Regular cardiac myocyte (primary cell): ENCODE measurements at places on chromosomes 1 and 21. TPM values are rescaled to one million over a fixed set of nuclear protein-coding genes. Genes with fewer than 3 reads are reported as not detected.

Gene CELA2B
- total RNA-seq = not detected in 2 replicates

Gene FCRL1
- not detected in 2 replicates for total RNA-seq

Gene LELP1
- total RNA-seq = not detected in 2 replicates

Gene SPRR1B
- not detected in 2 replicates for total RNA-seq

Gene KLF17
- under 0.01 and 0.19 TPM in 2 replicates for total RNA-seq

Gene ATAD3C
- total RNA-seq = not detected in 2 replicates

Gene CXADR
- total RNA-seq = 0.58 and 1.7 TPM in 2 replicates

Gene GJC2
- 2.7 and 3.1 TPM in 2 replicates for total RNA-seq

Gene DCST1
- total RNA-seq = not detected in 2 replicates

Gene C1orf210
- not detected in 2 replicates for total RNA-seq

Gene CD5L
- total RNA-seq = not detected in 2 replicates

Gene CASZ1
- total RNA-seq = under 0.01 and 0.56 TPM in 2 replicates

Gene TTC13
- 14.4 and 23.4 TPM in 2 replicates for total RNA-seq

Gene LYPLAL1
- total RNA-seq = 22.6 and 45.4 TPM in 2 replicates

Gene ASTN1
- not detected in 2 replicates for total RNA-seq

Gene CELA2A
- total RNA-seq = 0.28 TPM in 1 of 2 replicates, not detected in the other

Gene ALG6
- 10.7 and 11.6 TPM in 2 replicates for total RNA-seq

Gene UCK2
- total RNA-seq = 88.2 and 142 TPM in 2 replicates

Gene OR2M4
- total RNA-seq = not detected in 2 replicates

Gene FCRL3
- total RNA-seq = not detected in 2 replicates

Gene CHD5
- under 0.01 TPM in 2 replicates for total RNA-seq

Gene PPOX
- 9.3 and 10.0 TPM in 2 replicates for total RNA-seq

Gene PRDM16
- total RNA-seq = 0.96 and 1.1 TPM in 2 replicates

Gene SPRR5
- not detected in 2 replicates for total RNA-seq

Gene DLGAP3
- under 0.01 TPM in 1 of 2 replicates, not detected in the other for total RNA-seq

Gene TESK2
- 0.96 and 2.5 TPM in 2 replicates for total RNA-seq

Gene ASPM
- total RNA-seq = 4.8 and 37.6 TPM in 2 replicates

Gene FCRLB
- 3.1 and 3.8 TPM in 2 replicates for total RNA-seq

Gene LCE3D
- total RNA-seq = not detected in 2 replicates

Gene TDRD5
- not detected in 2 replicates for total RNA-seq

Gene ADAMTS1
- total RNA-seq = 274 and 457 TPM in 2 replicates

Gene ATP1A4
- total RNA-seq = under 0.01 TPM in 1 of 2 replicates, not detected in the other

Gene SPRR4
- not detected in 2 replicates for total RNA-seq

Gene SMCP
- total RNA-seq = not detected in 2 replicates

Gene SPATA21
- total RNA-seq = not detected in 2 replicates

Gene KRTAP8-1
- not detected in 2 replicates for total RNA-seq

Gene COL6A2
- total RNA-seq = 673 and 1,285 TPM in 2 replicates

Gene BCL2L15
- total RNA-seq = under 0.01 TPM in 2 replicates

Gene TMOD4
- 0.19 TPM in 1 of 2 replicates, not detected in the other for total RNA-seq

Gene C1orf185
- total RNA-seq = not detected in 2 replicates

Gene DYRK3
- total RNA-seq = 24.7 and 29.9 TPM in 2 replicates
